ENCODE measurements at places on chromosomes 12 and 14.

- DNase-seq = no peak
These were observed 17.4 kb downstream of the FMNL3 start for GRCh38 chr12:49689785-49690184.

- no peak for DNase-seq
These were observed 193.0 kb upstream of the BTG1 start for GRCh38 chr12:92338671-92339070.

DNA sequence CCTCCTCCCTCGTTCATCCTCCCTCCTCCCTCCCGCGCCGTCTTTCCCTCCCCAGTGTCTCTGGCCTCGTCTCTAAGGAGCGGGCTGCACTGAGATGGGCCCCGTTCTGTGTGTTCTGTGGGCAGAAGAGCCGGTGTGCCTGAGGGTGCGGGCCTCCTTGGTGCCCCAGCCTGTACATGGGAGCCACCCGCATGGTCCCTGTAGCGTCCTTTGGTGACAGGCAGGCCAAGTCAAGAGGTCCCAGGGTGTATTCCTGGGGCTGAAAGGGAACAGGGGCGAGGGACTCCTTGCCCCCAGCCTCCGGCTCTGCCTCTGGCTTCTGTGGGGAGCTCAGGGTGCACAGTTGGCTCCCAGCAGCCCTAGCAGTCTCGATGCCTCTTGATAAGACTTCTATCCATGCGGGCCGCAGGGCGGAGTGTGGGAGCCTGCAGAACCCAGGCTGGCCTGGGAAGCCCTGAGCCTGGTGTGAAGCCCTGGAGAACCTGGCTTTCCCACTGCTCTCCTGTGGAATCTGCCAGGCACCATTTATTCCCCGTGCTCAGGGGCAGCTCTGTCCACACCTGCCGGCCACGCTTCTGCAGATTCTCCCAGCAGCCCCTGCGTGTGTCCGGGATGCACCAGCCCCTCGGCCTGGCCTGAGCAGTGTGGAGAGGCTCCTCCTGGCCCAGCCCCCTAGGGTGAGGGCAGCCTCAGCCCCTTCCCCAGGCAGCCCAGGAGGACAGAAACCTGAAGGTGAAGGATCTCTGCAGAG, 181.3 kb downstream of the KIF26A start:
- DNase-seq = no peak

- DNase-seq = no peak
These were observed 226.8 kb downstream of the AEBP2 start for GRCh38 chr12:19666070-19666469.

DNA sequence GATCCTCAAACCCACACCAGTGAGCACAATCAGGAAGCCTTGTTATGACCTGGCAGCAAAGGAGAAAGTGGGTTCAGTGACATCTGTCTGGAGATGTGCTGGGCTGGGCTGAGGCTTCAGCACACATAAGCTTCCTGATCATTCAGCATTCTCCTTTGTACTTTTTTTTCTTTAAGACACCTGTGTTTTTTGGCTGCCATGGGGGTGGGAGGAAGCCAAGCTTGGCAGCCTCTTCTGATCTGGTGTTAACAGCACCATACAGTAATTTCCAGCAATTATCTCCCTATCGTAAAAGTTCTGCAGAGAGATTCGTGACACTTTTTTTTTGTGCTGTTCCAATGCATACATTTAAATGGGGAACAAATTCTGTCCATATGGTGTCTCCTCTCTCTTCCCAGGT, 38.9 kb upstream of the RASSF3 start:
- DNase-seq = no peak

DNA sequence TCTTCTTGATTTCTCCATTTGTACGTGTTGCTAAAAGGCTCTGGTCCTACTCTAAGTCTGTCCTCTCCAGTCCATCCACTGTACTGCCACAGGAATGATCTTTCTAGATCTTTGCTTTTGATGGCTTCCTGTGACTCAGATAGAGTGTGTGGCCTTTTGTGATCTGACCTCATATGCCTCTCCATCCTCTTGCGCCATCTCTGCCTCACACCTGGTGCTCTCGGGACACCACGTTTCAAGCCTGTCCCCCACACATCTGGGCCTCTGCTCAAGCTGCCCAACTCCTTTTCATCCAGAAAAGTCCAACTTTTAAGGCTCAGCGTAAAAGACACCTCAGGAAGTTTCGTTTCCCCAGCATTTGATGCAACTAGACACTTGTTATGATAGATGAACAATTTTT, 39.0 kb downstream of the DCAF4 start:
- DNase-seq = no peak

- DNase-seq = no peak
These were observed 323.3 kb upstream of the E2F7 start for GRCh38 chr12:77388445-77389265.

- DNase-seq = no peak
These were observed 35.1 kb upstream of the ACTN1 start for GRCh38 chr14:69013943-69014782.

All from stimulated activated CD4-positive, alpha-beta T cell treated with anti-CD3 and anti-CD28 coated beads, Interleukin-12 subunit alpha, Interleukin-12 subunit beta, amount 100 ng/mL, for 24 hours (primary cell).